CD4-positive, alpha-beta T cell treated with Interleukin-4 for 4 hours (primary cell): ENCODE measurements at places on chromosomes 7 and 10.
A peak's percentile ranks its signal among the peaks of the same experiment; 100 is the strongest.

DNA sequence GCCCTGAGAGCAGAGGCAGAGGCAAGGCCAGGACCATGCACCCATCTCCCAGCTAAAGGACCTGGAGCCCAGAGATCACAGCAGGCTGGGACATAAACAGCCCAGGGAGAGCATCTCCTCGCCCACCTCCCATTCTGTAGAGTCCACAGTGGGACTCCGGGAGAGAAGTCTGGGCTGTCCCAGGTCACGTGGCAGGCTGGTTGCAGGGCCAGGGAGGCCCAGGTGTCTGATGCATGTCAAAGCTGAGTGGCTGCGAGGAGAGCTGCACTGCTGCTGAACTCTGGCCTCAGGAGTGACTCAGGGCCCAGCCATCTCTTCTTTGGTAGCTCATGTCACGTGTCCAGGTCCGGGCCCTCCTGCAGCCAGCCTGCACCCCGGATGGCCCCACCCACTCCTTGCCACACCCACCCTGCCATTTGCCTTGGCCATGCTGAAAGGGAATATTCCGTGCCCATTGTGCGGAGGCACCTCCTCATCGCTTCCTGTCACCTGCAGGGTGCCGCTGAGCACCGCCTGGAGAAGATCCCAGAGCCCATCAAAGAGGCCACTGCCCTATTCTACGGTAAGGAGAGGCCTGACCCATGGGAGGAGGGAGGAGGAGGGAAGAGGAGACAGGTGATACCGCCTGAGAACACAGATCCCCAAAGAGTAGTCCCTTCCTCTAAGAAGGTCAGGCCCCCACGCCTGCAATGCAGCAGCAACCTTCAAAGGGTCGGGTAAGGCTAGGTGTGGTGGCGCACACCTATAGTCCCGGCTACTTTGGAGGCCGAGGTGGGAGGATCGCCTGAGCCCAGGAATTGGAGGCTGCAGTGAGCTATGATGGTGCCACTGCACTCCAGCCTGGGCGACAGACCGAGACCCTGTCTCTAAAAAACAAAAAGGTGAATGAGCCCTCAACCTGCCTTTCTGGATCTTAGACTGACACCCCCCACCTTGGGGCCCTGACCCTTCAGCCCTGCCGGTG, 12.6 kb upstream of the SH2B2 start:
- no peak for DNase-seq

- DNase-seq, result no peak
Measured at GRCh38 chr7:134890246-134891240, 95.8 kb upstream of the AGBL3 start.

DNA sequence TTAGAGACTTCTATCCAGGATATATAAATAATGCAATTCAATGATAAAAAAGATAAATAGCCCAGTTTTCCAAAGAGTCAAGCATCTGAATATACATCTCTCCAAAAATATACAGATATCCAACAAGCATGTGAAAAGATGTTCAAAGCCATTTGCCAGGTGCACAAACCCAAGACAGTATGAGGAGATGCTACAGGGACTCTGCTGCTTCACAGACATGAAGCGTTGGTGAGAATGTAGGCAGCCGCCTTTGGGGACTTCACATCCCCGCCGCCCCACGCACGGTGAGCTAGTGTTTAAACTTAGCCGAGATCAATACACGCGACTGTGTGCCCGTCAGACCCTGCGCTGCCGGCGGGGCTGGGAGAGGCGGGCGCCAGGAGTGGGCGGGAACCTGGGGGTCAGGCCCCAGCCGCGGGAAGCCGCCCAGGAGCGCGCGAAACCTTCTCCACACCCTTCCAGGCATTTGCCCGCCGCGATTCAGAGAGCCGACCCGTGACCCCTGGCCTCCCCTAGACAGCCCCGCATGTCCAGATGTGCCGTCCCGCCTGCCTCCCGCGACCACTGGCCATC, 927 bp upstream of the ALOX5 start:
- DNase-seq, result no peak

DNA sequence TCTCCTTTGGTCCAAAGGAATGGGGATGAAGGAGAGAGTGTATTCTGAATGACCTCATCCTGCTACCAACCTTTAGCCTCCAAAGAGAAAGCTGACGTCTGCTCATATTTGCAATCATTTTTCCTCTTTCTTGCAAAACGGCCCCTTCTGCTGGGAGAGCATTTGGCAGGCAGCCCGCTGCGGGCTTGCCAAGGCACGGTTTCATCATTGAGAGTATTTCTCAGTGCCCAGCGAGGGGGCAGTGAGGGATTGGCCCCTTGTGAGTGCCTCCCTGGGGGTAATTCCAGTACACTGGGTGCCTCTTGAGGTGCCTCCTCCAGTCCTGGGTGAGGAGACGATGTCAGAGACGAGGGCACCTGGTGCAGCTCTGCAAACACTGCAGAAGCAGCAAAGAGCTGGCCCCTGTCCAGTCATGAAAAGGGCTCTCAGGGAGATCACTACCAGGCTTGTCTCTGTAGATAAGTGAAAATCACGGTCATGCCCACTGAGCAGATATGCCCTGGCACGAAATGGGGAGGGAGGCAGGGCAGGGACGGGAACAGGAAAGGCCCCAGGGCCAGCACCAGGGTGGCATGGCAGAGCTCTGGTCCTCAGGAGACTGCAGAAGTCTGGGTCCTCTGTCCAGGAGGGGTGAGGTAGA, 48.7 kb upstream of the SHH start:
- DNase-seq, result no peak

GRCh38 chr10:128813574-128813973, 653.5 kb upstream of the MGMT start:
- no peak for DNase-seq

- no peak for DNase-seq
Measured at GRCh38 chr7:134298902-134299683, 17.6 kb downstream of the SLC35B4 start.

DNA sequence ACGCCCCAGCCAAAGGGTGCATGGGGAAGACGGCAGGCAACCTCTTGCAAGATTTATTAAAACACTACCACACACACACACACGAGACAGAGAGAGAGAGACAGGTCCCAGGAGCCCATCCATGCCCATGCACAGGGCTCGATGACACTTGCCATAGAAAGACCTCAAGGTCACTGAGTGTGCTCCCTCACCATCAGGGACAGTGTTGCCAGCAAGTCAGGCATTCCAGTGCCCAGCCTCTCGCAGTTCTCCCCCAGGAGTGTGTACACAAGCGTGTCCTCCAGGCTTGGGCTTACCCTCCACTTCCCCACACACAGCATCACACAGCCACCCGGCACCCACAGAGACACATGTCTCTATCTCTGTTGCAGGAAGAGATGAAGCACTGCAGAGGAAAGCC, 46.8 kb upstream of the SLF2 start:
- no peak for DNase-seq

- DNase-seq, result no peak
Measured at GRCh38 chr7:157630301-157630853, 293.6 kb downstream of the DNAJB6 start.

DNA sequence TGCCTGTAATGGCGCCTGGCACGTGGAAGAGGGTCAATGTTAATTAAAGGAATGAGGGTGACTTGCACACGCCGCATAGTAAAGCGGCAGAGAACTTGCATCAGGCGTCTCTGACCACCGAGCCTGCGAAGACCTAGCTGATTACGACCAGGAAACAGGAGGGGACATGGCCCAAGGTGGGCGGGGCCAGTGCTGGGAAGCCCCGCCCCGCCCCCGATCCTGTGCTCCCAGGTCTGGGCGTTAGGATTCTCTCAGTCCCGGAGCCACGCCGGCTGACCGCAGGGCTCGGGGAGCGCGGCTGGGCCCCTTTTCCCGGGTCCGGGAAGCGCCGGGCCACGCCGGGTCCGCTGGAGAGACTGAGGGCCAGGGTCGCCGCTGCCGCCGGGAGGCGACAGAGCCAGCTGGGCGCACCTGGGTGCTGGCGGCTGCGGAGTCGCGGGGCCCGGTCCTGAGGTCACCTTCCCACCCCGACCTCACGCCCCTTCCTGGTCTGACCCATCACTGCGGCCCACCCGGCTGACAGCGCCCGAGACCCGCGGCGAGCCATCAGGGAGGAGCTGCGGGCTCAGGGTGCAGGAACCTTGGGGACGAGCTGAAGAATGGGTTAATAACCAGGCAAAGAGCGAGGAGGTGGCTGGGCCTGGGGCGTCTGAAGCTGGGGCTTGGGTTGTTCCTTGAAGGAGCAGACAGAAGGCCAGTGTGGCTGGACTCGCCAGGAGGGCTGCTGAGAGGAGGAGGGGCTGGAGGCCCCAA, 23.0 kb upstream of the GRID1 start:
- no peak for DNase-seq

- no peak for DNase-seq
Measured at GRCh38 chr7:53743697-53744402, 708.4 kb downstream of the POM121L12 start.

DNA sequence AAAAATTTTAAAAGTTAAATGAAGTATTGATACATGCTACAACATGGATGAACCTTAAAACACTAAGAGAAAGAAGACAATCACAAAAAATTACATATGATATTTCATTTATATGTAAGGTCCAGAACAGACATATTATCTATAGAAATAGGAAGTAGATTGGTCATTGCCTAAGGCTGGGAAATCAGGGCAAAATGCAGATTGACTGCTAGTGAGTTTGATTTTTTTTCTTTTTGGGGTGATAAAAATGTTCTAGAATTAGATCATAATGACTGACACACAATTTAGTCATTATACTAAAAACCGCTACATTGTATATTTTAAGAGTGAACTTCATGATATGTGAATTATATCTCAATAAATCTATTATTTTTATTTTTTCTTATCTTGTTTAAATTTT, 88.3 kb downstream of the CPEB3 start:
- DNase-seq, result no peak

DNA sequence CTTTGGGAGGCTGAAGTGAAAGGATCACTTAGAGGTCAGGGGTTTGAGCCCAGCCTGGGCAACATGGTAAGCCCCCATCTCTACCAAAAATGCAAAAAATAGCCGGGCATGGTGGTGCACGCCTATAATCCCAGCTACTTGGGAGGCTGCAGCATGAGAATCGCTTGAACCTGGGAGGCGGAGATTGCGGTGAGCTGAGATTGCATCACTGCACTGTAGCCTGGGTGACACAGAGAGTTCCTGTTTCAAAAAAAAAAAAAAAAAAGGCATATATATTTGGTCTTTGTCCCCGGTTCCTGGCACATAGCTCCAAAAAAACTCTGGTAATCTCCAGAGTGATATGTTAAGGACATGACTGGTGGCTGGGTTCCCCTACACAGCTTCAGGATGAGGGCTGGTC, 147.3 kb downstream of the SEC23IP start:
- DNase-seq, result no peak

DNA sequence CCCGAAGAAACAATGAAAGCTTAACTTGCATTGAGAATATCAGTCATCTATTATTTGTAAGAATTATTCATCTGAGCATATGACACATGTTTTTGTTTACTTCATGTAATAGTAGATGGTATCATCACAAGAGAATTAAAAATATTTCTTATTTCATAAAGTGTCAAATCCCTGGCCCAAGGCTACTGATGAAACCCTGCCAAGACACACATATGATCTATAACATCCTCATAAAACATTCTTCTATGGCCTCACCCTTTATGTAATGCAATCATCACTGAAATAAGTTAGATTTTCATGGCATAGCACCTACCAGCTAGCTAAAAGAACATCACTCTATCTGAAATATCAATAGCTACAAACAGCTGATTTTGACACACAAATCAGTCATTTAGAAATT, 385.6 kb upstream of the PHF14 start:
- DNase-seq, result no peak

DNA sequence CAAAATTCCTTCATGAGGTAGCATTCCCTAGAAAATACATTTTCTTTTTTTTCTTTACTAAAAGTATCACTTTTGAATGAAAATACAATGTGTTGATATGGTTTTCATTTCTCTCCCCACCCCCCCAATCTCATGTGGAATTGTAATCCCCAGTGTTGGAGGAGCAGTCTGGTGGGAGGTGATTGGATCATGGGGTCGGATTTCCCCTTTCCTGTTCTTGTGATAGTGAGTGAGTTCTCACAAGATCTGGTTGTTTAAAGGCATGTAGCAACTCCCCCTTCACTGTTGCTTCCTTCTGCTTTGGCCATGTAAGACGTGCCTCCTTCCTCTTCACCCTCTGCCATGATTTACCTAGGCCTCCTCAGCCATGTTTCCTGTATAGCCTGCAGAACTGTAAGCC, 790.3 kb upstream of the KCND2 start:
- no peak for DNase-seq

DNA sequence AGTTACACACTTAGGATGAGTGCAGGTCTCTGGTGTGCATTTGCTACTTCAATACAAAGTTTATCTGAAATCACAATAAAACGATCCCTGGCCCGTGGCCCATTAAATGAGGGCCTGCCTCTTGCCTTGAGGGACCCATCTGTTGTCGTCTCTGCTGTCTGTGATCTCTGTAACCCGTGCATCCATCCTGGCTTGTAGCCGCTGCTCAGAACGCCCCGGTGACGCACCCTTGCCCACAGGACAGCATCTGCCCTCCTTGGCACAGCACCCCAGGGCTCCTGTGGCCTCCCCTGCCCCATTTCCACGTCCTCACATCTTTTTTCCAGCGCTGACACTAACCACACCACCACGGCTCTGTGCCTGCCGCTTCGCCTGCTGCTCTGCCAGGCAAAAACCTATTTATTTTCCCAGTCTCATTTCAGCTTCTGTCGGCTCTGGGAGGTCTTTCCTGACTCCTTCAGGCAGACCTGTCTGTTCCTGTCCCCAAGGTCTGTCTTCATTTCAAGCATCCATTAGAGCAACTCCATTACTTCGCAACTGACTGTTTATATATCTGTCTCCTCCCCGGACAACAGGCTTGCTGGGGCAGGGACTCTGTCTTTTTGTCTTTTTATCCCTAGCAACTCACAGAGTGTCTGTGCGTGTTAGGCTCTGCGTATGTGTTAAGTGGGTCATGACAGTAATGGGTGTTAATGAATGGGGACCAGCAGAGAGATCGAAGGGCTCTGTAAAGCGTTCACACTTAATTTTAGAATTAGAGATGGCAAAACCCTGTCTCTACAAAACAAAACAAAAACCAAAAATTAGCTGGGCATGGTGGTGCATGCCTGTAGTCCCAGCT, 16.4 kb downstream of the CARD11 start:
- no peak for DNase-seq

GRCh38 chr10:28853195-28853594, 175.9 kb downstream of the BAMBI start:
- no peak for DNase-seq

GRCh38 chr10:77498210-77498609, 139.4 kb downstream of the KCNMA1 start:
- DNase-seq, result no peak

DNA sequence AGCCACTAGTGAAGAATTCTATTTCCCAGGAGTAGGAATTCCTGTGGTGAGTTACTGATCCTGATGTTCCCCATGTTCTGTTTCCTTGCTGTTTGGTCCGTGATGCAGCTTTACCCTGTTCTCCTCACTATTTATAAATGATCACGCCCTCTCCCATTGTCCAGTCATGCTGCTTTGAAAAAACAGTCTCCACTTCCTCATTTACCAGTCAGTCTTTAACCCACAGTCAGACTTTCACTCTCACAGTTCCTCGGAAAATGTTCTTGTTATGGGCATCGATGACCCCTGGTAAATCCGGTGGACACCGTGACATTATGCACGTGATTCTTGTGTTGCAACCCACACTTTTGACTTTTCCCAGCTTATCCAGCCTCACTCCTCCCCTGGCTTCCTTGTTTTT, 14.4 kb downstream of the SCIN start:
- DNase-seq, result peak; percentile 16
